ENCODE measurements at places on chromosomes 12 and 14.
A peak's percentile ranks its signal among the peaks of the same experiment; 100 is the strongest.

- DNase-seq: no peak
Measured at GRCh38 chr12:112161711-112162110, 36.4 kb downstream of the TRAFD1 start.

DNA sequence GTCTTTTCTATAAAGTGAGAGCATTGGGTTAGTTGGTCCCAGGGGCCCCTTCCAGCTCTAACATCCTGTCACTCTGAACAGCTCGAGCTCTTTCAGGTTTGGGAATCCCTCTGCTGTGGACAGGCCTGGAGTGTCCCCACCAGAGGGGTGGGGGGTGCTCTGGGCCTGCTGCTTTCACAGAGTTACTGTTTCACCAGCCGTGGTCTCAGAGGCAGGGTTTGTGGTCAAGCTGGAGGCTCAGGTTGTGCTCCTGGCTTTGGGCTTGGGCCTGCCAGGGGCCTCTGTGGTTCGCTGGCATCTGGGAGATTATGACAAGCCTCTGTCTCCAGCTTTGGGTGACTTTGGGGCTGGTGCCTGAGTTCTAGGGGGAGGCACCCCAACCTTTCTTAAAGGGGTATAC, 59.6 kb downstream of the FBXL14 start:
- no peak for DNase-seq

- DNase-seq: peak; percentile 35
Measured at GRCh38 chr14:53151523-53152183, 1.5 kb downstream of the DDHD1 start.

DNA sequence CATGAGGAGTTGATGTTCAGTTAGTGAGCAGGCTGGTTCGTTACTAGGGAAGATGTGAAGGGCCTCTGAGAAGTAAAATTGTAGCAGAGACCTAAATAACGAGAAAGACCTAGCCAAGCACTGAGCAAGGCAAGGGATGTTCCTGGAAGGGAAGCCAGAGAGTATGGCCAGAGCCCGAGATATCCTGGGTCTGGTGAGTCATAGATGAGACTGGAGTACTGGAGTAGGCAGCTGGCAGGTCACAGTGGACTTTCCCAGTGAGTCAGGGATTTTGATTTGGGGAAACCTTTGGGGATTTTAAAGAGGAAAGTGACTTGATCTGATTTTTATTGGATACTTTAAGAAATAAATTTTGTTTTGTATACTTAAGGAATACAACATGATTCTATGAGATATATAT, 369.0 kb downstream of the DIO2 start:
- peak; percentile 9 for DNase-seq

DNA sequence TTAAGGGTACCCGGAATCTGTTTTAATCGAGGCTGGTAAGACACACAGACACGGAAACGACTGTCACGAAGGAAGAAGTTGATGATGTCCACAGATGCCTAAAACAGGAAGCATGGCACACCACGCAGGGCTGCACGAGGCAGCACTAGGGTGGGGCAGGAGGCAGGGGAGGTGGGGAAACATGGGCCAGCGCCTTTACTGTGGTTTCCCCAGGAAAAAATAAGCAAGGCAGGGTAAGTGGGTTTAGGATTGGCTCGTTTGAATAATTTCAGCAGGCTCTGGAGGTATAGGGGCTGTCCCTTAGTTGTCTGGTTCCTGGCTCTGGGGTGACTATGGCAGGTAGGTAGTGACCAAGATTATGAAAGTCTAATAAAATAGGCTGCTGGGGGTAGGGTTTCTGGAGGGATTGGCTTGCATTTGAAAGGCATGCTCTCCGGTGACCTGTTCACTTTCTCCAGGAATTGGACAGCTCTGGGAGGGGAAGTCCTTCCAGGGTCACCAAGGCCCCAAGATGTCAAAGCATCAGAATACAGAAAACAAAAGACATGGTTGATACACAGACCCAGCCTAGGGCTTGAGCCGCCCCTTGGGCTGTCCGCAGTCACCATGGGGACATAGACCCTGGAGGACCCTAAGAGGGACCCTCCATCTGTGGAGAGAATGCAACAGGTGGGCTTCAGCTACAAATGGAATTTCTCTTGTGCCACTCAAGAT, 35.3 kb downstream of the MAP1LC3B2 start:
- DNase-seq: no peak

- DNase-seq: no peak
Measured at GRCh38 chr12:75294336-75294735, 35.8 kb downstream of the CAPS2 start.

DNA sequence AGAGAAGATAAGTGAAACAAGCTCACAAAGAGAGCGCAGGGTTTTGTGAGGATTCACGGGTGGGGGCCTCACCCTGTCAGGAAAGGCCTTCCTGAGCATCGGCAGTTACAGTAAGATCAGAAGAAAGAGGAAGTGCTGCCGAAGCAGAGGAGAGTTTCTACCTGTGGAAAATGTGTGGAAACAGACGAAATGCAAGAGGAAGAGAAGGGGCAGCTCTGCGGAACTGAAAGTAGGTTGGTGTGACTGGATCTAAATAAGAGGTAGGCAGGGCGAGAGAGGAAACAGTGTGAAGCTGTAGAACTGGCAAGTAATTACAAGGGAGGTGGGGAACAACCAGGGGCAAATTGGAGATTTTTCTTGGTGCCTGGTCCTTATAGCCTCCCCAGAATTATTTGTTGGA, 2.6 kb downstream of the GPR68 start:
- DNase-seq: no peak

DNA sequence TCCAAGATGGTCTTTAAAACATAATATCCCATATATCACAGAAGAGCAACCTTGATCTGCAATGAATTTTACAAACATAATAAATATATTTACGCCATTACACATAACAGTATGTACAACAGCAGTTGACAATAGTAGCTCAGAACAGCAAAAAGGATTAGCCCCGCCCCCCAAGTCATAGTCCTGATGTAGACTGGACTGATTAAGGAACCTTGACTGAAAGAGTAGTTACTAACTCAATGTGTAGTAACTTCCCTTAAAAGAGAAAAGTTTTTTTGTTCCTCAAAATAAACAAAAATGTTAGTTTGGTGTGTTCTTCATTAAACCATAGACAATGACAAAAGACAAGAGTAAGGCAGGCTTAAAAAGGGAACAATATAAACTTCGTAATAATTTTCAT, 44.5 kb downstream of the GTF2A1 start:
- DNase-seq: no peak

GRCh38 chr12:113908584-113909100, 57.5 kb downstream of the RBM19 start:
- DNase-seq: no peak

DNA sequence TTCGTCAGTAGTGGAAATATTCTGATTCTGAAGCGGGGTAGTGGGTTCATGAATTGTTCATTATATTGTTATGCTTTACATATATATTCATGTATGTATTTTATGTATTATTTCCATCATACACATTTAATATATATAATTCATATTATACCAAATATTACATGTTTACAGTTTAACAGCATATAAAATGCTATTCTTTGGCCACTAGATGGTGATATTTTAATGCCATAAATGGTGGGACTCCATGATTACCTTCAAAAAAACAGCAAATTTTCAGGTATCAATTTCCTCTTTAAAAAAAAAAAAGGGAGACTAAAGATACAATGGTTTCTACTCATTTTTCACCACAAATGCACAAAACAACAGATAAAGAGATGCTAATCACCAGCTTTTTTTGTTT, 41.0 kb downstream of the BDKRB1 start:
- peak; percentile 20 for DNase-seq

GRCh38 chr14:101174522-101174838, 271.0 kb upstream of the RTL1 start:
- DNase-seq: no peak

DNA sequence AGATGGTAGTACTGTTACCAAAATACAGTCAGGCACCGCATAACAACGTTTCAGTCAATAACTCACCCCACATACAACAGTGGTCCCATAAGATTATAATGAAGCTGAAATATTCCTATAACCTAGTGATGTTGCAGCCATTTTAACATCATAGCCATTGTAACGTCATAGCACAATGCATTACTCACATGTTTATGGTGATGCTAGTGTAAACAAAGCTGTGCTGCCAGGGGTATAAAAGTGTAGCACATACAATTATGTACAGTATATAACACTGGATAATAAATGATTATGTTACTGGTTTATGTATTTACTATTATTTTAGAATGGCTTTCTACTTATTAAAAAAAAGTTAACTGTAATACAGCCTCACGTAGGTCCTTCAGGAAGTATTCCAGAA, 37.0 kb downstream of the GPR137C start:
- DNase-seq: no peak

All from AG10803 (cell line).